MCF 10A (cell line): ENCODE measurements at places on chromosomes 13 and 19. TPM values are rescaled to one million over a fixed set of nuclear protein-coding genes. Genes with fewer than 3 reads are reported as not detected.

GRCh38 chr13:36550177-36550576 lies 117.9 kb downstream of the CCNA1 start:
- H3K4me3 ChIP-seq, result no peak overlapping the region
- DNase-seq, result no peak
- no peaks in the 10 kb centered on the region for H3K4me1 ChIP-seq
- no peaks in the 10 kb centered on the region for H3K36me3 ChIP-seq
- H3K27me3 ChIP-seq, result no peaks in the 10 kb centered on the region

The PSG4 gene
- total RNA-seq, result 3.9 and 14.0 TPM in 2 replicates

DNA sequence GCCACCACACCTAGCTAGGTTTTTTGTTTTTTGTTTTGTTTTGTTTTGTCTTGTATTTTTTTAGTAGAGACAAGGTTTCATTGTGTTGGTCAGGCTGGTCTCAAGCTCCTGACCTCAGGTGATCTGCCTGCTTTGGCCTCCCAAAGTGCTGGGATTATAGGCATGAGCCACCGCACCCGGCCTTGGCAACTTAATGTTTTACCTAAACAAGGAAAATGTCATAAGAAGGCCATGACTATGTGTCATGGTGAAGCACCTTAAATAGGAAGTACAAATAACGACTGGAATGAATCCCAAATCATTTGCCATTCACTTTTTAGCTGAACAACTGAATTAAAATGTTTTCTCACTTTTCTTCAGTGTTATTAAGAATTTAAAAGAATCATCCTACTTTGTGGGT lies 465.2 kb downstream of the KCTD12 start:
- no peak overlapping the region for H3K4me3 ChIP-seq
- no peak for DNase-seq

DNA sequence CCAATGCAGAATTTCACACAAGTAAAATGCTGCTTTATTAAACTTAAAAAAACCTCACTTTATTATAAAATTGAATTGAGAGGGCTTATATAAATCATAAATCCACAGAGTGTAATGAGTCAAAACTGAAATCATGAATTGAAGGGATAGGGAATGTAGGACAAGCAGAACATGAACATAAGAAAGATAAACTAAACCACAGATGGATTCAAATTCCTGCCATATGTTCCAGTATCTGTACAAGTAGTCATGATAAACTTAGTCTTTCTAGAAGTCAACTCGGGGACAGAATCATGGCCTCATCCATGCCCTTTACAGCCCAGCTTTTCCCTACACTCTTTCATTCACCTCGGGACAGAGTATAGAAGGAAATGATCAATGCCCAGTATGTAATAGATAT lies 16.6 kb downstream of the LMO7 start:
- H3K36me3 ChIP-seq, result peaks cover 5% of the 10 kb centered on the region
- H3K27me3 ChIP-seq, result no peaks in the 10 kb centered on the region
- H3K27ac ChIP-seq, result no peak overlapping the region
- no peak overlapping the region for H3K4me3 ChIP-seq

GRCh38 chr19:35264268-35265125 lies 4.3 kb upstream of the USF2 start:
- no peaks in the 10 kb centered on the region for H3K27me3 ChIP-seq
- DNase-seq, result no peak
- H3K27ac ChIP-seq, result no peak overlapping the region

The ZNF578 gene
- total RNA-seq, result not detected in 2 replicates

The ZNF580 gene
- 38.9 and 44.9 TPM in 2 replicates for total RNA-seq

DNA sequence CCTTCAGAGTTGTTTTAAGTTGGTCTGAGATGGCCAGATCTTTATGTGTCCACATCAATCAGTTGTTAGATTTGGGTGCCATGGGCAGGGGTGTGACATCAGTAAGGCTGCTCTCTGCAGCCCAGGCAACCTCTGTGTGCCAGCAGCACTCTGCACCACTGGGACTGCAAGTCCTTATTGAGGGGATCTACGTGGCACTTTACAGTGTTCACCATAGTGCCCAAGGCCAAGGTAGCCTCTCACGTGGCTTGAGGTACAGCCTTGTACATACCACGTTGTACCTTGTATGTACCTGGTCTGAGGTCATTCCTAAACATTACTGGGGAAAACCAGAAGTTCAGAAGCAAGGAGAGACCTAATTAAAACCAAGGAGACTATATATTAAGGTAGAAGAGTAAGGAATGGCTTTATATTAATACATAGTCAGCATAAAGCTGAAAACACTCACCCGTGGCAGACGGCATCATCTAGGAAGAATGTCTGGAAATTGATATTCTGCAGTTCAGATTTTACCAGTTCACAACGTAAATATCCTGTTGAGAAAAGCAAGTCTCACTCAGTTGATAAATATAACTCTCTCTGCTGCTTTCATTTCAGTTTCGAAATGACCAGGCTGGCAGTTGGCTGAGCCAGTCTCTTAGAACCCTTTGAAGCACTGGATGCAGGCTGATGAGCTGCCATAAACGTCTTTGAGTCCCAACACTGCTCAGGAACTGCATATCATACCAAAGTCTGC lies 128.8 kb downstream of the ZDHHC20 start:
- no peak overlapping the region for H3K4me3 ChIP-seq
- no peaks in the 10 kb centered on the region for H3K27me3 ChIP-seq
- H3K4me1 ChIP-seq, result no peaks in the 10 kb centered on the region
- H3K27ac ChIP-seq, result no peak overlapping the region

- DNase-seq, result no peak
- no peak overlapping the region for H3K27ac ChIP-seq
- H3K36me3 ChIP-seq, result no peaks in the 10 kb centered on the region
- H3K4me1 ChIP-seq, result no peaks in the 10 kb centered on the region
These were observed 114.4 kb downstream of the ZDHHC20 start for GRCh38 chr13:21344662-21345176.
